Activated CD4-positive, alpha-beta T cell treated with anti-CD3 and anti-CD28 coated beads, Interleukin-2, amount 10 ng/mL, durations not matched to agents 7 days and 5 days (primary cell): ENCODE measurements at places on chromosomes 6 and 20.

DNA sequence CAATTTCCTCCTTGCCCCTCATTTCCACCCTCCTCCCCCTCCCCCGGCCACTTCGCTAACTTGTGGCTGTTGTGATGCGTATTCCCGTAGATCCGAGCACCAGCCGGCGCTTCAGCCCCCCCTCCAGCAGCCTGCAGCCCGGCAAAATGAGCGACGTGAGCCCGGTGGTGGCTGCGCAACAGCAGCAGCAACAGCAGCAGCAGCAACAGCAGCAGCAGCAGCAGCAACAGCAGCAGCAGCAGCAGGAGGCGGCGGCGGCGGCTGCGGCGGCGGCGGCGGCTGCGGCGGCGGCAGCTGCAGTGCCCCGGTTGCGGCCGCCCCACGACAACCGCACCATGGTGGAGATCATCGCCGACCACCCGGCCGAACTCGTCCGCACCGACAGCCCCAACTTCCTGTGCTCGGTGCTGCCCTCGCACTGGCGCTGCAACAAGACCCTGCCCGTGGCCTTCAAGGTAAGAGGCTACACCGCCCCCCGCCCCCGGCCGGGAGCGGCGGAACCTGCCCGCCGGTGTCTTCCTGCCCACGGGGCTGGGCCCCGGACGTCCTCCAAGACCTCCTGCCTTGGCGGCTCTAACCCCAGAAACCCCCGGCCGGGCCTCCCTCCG lies 44.9 kb upstream of the SUPT3H start:
- peaks cover 45% of the 10 kb centered on the region for H3K4me1 ChIP-seq
- DNase-seq = peak; percentile 56
- H3K27me3 ChIP-seq = peaks cover 50% of the 10 kb centered on the region
- H3K36me3 ChIP-seq = peaks cover 3% of the 10 kb centered on the region
- peak overlapping the region; percentile 85 for H3K4me3 ChIP-seq

- DNase-seq = peak; percentile 29
- H3K4me1 ChIP-seq = peaks cover 4% of the 10 kb centered on the region
- H3K36me3 ChIP-seq = no peaks in the 10 kb centered on the region
- no peaks in the 10 kb centered on the region for H3K27me3 ChIP-seq
- no peak overlapping the region for H3K27ac ChIP-seq
Observed at GRCh38 chr20:47181056-47181862, 175.2 kb downstream of the ZMYND8 start.

GRCh38 chr20:51542033-51542570 lies 417 bp downstream of the NFATC2 start:
- DNase-seq = peak; percentile 54
- peaks cover 21% of the 10 kb centered on the region for H3K27me3 ChIP-seq
- H3K4me3 ChIP-seq = peak overlapping the region; percentile 98
- H3K27ac ChIP-seq = peak overlapping the region; percentile 97
- peaks cover 43% of the 10 kb centered on the region for H3K4me1 ChIP-seq

DNA sequence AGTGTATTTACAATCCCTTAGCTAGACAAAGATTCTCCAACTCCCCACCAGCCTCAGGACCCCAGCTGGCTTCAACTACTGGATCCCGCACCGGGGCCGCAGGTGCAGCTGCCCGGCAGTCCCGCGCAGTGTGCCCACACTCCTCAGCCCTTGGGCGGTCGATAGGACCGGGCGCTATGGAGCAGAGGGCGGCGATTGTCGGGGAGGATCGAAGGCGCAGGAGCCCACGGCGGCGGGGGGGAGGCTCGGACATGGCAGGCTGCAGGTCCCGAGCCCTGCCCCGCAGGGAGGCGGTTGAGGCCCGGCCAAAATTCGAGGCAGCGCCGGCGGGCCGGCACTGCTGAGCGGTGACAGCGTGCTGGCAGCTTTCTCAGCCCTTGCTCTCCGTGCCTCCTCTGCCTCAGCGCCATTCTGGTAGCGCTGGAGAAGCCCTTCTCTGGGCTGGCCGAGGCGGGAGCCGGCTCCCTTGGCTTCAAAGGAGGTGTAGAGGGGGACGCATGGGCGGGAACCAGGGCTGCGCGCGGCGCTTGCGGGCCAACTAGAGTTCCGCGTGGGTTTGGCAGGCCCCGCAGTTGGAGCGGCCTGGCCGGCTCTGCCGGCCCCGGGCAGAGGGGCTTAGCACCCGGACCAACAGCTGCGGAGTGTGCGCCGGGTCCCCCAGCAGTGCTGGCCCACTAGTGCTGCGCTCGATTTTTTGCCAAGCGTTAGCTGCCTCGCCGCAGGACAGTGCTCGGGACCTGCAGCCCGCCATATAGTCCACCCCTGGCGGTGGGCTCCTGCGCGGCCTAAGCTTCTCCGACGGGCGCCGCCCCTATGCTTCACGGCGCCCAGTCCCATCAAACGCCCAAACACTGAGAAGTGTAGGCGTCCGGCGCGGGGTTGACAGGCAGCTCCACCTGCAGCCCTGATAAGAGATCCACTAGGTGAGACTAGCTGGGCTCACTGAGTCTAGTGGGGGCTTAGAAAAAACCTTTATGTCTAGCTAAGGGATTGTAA lies 32.4 kb upstream of the KIF13A start:
- H3K36me3 ChIP-seq = no peaks in the 10 kb centered on the region
- DNase-seq = no peak
- no peak overlapping the region for H3K4me3 ChIP-seq

- H3K36me3 ChIP-seq = no peaks in the 10 kb centered on the region
- DNase-seq = no peak
- no peak overlapping the region for H3K4me3 ChIP-seq
- no peaks in the 10 kb centered on the region for H3K4me1 ChIP-seq
- H3K27me3 ChIP-seq = no peaks in the 10 kb centered on the region
Observed at GRCh38 chr6:140256248-140256647, 881.8 kb upstream of the CITED2 start.

- no peaks in the 10 kb centered on the region for H3K27me3 ChIP-seq
- DNase-seq = no peak
- H3K4me1 ChIP-seq = no peaks in the 10 kb centered on the region
Observed at GRCh38 chr20:61861054-61861841, 204.4 kb downstream of the TAF4 start.

DNA sequence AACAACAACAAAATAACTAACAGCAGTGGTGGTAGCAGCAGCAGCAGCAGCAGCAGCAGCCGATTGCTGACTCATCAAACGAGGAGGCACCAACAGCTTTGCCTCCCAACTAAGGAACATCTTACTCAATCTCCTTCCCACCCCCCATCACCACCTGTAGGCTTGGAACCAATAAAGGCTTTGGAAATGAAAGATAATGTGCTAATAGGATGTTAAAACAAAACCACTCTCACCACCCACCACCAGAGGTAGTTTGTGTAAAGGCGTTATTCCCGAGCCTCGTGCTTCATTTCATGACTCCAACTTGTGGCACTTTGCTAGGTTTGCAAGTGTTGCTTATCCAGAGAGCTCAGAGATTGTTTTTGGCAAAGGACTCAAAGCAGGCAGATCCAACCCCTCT lies 346.5 kb downstream of the CD83 start:
- H3K4me3 ChIP-seq = no peak overlapping the region
- peaks cover 30% of the 10 kb centered on the region for H3K36me3 ChIP-seq
- no peak overlapping the region for H3K27ac ChIP-seq
- DNase-seq = no peak
- H3K4me1 ChIP-seq = peaks cover 23% of the 10 kb centered on the region

- no peaks in the 10 kb centered on the region for H3K36me3 ChIP-seq
- DNase-seq = no peak
- H3K4me1 ChIP-seq = peaks cover 18% of the 10 kb centered on the region
- H3K27ac ChIP-seq = no peak overlapping the region
- no peaks in the 10 kb centered on the region for H3K27me3 ChIP-seq
Observed at GRCh38 chr20:44594730-44595129, 12.4 kb downstream of the PKIG start.

DNA sequence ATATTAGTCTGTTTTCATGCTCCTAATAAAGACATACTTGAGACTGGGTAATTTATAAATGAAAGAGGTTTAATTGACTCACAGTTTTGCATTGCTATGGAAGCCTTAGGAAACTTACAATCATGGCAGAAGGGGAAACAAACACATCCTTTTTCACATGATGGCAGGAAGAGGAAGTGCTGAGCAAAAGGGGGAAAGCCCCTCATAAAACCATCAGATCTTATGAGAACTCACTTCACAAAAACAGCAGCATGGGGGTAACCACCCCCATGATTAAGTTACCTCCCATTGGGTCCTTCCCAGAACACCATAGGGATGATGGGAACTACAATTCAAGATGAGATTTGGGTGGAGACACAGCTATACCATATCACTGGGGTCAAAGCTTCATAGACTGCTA lies 254.2 kb downstream of the ERMARD start:
- H3K4me3 ChIP-seq = no peak overlapping the region
- no peaks in the 10 kb centered on the region for H3K27me3 ChIP-seq
- no peak for DNase-seq

DNA sequence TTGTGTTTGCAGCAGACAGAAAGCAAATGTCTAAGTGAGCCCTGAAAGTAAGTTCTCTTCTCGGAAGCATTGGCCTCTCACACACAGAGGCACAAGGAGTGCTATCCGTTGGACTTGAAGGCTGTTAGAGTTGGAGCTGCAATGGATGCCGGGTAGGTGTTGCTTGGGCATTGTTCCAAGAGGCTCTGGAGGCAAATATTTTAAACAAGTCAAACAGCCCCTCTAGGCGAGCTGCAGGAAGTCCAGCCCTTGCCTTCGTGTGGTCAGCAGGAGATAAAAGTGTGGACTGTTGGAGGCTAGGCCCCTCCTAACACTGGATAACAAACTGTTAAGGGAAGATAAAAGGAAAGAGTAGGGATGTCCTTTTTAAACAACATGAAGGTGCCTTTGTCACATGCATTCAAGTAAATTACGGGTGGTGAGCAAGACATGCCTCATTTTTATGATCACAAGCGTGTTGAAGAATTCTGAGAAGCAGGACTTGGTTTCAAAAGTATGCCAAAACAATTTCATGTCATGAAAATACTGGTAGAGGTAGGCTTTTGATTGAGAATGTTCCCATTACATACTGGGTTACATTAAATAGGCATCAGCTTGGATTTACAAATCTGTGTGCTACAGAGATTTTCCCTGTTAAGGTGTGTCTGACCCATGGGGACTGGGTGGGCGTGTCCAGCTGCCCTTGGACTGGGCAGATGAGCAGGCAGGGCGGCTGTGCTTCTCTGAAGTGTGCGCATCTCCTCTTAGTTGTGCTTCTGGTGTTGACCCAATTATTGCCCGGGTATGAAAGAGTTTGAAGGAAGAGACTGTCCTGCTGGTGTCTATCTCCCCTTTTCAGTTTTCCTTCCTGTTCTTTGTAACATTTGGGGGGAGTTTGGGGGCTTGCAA lies 57.5 kb downstream of the RREB1 start:
- H3K36me3 ChIP-seq = peaks cover 10% of the 10 kb centered on the region
- H3K4me3 ChIP-seq = no peak overlapping the region
- H3K27ac ChIP-seq = no peak overlapping the region
- H3K27me3 ChIP-seq = no peaks in the 10 kb centered on the region
- DNase-seq = no peak
- H3K4me1 ChIP-seq = peaks cover 21% of the 10 kb centered on the region

GRCh38 chr6:12472601-12473038 lies 182.5 kb downstream of the EDN1 start:
- no peak overlapping the region for H3K4me3 ChIP-seq
- DNase-seq = no peak
- no peaks in the 10 kb centered on the region for H3K4me1 ChIP-seq
- peaks cover 5% of the 10 kb centered on the region for H3K27me3 ChIP-seq
- no peak overlapping the region for H3K27ac ChIP-seq
- H3K36me3 ChIP-seq = no peaks in the 10 kb centered on the region

GRCh38 chr20:35181731-35182130 lies 9.9 kb downstream of the PROCR start:
- DNase-seq = no peak
- no peaks in the 10 kb centered on the region for H3K27me3 ChIP-seq
- H3K27ac ChIP-seq = no peak overlapping the region
- H3K4me3 ChIP-seq = no peak overlapping the region

- no peak overlapping the region for H3K27ac ChIP-seq
- DNase-seq = no peak
- no peaks in the 10 kb centered on the region for H3K4me1 ChIP-seq
- H3K36me3 ChIP-seq = peaks cover 89% of the 10 kb centered on the region
- H3K27me3 ChIP-seq = no peaks in the 10 kb centered on the region
Observed at GRCh38 chr6:28153546-28153945, 11.9 kb downstream of the ZKSCAN8 start.

- DNase-seq = no peak
- H3K36me3 ChIP-seq = peaks cover 66% of the 10 kb centered on the region
- H3K27me3 ChIP-seq = no peaks in the 10 kb centered on the region
- H3K4me3 ChIP-seq = no peak overlapping the region
- no peak overlapping the region for H3K27ac ChIP-seq
Observed at GRCh38 chr6:16141514-16141913, 12.6 kb downstream of the MYLIP start.

- peaks cover 2% of the 10 kb centered on the region for H3K36me3 ChIP-seq
- no peaks in the 10 kb centered on the region for H3K27me3 ChIP-seq
- H3K4me3 ChIP-seq = no peak overlapping the region
Observed at GRCh38 chr6:14533446-14533845, 415.9 kb downstream of the CD83 start.
